ENCODE measurements at places on chromosomes 7 and 10. TPM values are rescaled to one million over a fixed set of nuclear protein-coding genes. Genes with fewer than 3 reads are reported as not detected.
A peak's percentile ranks its signal among the peaks of the same experiment; 100 is the strongest.

- DNase-seq, result no peak
These were observed 222.2 kb downstream of the CDK14 start for GRCh38 chr7:90818341-90818740.

DNA sequence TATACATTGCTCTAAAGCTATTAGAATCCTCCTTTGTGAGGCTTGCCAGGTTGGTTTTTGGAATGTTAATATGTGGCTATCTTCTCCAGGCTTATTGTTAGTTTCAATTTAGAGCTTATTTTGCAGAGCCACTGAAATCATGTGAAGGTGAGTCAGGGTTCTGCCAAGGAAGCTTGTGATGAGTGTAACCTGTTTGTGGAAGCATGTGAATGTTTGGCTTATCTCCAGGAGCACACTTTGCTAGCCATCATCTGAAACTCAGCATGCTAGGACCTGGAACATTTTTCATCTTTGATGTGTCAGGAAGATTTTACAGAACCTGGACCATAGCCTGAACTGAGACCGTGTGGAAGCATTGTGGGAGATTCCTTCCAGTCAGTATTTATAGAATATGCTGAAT, 197.3 kb downstream of the PPP1R9A start:
- DNase-seq, result peak; percentile 34

- no peak for DNase-seq
These were observed 357.5 kb downstream of the DNAJB6 start for GRCh38 chr7:157694376-157694665.

DNA sequence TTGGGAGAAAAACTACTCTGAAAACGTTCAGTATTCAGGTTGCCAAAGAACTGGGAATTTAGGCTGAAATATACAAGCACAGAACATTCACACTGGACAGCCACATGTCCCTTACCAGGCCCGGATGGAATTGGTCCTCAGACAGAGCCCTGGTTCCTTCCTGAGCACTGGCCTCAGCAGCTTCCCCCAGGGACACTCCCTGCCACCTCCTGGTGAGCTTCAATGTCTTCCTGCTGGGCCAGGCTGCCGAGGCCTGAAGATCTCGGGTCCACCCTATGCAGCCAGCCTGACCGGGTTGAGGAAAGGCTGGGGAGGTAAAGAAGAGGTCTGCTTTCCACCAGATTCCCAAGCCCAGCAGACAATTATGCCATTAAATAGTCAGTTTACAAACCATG, 24.8 kb downstream of the LEP start:
- no peak for DNase-seq

GRCh38 chr10:14328881-14329672, 1.6 kb downstream of the FRMD4A start:
- DNase-seq, result no peak

DNA sequence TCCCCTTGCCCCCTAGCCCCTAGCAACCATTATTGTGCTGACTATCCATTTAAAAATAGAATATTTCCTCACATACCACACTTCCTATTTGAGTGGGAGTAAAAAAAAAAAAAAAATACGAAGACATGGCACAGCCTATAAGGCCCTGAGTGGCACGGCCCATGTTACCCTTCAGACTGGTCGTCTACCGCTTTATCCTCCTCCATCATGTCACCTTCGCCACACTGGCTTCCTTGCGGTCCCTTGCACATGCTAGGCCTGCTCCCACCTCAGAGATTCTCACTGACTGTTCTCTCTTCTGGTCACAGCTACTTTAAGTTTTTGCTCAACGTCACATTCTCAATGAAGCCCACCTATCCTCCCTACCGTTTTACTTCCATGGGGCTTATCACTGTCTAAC, 130.3 kb downstream of the ATE1 start:
- no peak for DNase-seq

DNA sequence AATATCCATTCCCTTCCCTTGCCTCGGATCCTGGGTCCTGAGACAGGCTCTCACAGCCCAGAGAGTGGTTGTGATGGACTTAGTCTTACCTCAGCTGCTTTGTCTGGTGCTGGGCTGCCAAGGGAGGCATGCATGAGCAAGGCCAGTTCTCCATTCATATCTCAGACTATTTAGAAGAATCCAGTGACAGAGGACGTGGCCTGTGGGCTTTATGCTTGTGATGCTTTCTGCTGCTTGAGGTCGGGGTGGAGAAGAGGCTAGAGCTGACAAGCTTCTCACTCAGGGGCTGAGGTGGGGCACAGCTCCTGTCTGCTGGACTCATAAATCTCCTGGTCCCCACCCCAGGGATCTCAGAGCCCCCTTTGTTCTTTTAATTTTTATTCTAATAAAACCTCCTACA, 66.8 kb downstream of the DNAJC12 start:
- no peak for DNase-seq

DNA sequence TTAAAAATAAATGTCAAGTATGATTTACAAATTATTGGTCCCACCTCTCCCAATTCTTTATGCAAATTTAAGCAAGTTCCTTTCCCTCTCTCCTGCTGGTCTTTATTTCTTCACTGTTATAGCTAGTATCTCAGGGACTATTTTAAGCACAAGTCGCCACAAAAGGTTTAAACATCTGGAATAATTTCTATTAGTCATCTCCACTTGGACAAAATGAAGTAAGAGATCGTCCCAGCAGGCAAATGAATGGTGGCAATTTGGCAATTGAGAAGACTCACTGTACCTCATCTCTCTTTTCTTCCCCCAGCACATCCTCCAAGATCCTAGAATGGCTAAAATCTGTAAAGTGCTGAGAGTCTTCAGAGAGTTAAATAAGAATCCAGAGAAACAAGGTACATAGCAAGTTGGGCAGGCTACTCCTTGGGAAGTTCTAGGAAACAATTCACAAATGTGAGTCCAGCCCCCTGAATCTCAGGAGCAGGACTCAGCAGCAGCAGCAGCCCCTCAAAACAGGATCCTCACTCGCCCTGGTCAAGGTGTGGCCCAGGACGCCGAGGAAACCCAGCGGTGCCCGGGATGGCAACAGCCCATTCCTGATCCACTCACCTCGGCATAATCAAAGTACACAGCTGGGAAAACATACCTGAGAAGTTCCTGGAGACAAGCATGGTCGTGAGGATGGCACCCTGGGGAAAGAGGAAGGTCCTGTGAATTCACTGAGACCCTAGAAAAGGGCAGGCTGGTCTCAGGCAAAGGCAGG, 30.3 kb upstream of the NDST2 start:
- no peak for DNase-seq

DNA sequence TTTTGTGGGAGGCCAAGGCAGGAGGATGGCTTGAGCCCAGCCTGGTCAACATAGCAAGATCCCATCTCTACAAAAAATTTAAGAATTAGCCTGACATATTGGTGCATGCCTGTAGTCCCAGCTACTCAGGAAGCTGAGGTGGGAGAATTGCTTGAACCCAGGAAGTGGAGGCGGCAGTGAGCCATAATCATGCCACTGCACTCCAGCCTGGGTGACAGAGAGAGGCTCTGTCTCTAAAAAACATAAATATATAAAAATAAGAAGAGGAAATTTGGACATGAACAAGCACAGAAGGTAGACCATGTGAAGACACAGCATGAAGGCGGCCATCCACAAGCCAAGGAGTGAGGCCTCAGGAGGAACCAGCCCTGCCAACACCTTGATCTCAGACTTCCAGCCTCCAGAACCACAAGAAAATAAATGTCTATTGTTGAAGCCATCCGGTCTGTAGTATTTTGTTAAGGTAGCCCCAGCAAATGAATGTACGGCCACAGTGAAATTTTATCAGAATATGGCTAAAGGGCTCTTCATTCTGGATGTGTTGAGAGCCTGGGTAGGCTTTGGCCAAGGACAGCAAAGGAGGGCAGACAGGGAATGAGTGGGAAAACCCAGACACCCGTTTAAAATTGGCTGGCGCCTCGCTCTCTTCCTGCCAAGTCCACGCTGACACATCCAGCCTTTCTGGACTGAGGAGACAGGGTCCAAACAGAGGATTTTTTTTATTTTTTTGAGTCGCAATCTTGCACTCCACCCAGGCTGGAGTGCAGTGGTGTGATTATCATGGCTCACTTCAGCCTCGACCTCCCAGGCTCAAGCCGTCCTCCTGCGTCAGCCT, 12.9 kb upstream of the GRID2IP start:
- DNase-seq, result no peak

GRCh38 chr10:90652519-90652918, 205.3 kb downstream of the HTR7 start:
- DNase-seq, result no peak

- no peak for DNase-seq
These were observed 84.5 kb downstream of the CUX1 start for GRCh38 chr7:101901661-101902491.

GRCh38 chr7:23894892-23895569, 185.0 kb downstream of the STK31 start:
- DNase-seq, result no peak

DNA sequence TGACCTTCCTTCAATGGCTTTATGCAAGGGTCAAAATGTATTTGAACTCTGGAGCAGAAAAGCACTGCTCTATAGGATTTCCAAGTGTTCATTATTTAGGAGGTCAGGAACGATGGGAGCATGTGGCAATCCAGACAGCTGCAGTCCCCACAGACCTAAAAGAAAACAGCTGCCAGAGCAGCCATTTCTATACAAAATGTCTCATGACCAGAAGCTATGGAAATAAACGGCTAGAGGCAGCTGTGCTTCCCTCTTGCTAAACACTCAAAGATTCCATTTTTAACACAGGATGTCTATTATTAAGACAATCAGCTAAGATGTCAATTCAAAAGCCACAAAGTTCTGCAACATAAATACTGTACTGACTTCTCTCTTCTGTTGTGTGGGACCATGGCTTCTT, 879.1 kb upstream of the C7orf33 start:
- DNase-seq, result no peak

DNA sequence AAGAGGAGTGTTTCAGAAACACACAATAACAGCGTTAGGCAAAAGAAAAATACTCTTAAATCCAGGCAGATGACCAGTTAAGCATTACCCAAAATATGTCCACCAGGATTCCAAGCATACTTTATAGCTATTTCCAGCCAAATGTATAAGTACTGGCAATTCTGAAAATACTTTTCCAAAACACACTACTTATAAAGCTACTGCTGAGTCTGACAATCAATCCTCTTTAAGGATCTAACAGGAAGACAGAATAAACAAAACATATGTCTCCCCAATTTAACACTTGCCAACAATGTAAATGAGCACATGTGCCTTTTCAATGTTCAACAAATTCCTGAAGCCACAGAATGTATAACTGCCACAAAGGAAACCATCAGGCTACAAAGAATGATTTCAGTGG, 370.9 kb downstream of the SORCS1 start:
- DNase-seq, result no peak

- no peak for DNase-seq
These were observed 397.0 kb downstream of the LRMDA start for GRCh38 chr10:75828413-75828812.

DNA sequence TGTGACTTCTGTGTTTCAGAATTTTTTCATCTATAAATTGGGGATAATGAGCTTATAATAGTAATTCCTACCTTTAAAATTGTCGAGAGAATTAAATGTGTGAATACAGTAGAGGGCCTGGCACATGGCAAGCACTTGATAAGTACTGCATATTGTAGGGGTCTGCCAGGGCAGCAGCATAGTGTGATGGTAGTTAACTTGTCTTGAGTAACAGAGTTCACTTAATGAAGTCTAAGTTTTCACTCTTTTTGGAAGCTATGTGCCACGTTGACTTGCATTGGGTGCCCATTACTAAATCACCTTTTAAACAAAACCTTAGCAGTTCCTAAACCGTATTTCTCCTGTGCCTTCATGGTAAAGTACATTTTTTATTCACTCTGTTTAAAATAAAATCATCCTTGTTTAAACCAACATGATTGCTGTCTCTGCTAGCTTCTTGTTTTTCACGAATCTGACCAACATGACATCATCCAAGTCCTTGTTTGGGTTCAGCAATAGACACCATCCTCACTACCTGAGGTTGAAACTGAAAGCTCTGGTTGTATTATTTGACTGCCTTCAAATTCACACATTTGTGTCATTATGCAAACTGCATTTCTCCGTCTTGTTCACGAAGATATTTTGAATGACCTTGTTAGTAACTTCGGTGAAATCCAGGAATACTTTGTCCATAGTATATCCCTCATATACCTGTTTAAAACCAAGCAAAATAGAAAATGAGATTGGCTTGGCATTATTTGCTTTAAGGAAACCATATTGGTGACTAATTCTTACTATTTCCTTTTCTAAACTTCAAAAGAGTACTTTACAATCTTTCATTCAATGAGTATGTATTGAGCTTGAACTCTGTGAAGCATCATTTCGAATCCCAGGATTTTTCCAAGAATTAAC, 340.2 kb downstream of the SUGCT start:
- DNase-seq, result no peak

GRCh38 chr10:74511051-74511450, 315.3 kb upstream of the KAT6B start:
- DNase-seq, result no peak

- DNase-seq, result no peak
These were observed 113.2 kb upstream of the MYO3A start for GRCh38 chr10:25820874-25821273.

DNA sequence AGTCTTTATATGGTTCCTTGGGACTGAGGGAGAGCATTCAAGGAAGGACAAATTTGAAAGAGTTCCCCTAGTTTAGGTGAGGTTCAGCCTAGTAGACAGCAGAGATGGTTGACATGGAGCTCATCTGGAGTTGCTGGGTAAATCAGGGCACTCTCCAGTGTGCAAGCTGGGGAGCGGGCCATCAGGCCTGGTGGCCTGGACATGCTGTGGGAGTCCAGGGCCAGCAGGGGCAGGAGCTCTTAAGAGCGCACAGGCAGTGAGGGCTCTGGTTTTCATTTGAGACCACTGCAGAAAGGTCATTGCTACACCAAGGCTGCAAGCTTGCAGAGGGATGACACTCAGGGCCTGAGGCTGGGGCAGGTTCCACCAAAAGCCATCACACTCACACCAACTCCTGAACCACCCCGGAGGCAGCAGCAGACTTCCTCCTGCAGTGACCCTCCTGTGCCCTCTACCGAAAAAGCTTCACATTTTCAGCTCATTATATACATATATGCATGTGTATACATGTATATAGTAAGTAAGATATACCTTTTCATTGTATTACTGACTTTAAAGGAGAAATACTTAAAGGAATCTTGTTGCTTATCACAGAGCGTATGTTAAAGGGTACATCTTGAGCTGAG, 39.5 kb downstream of the STEAP1B start:
- DNase-seq, result no peak

GRCh38 chr10:101724446-101724845, 29.5 kb upstream of the FBXW4 start:
- no peak for DNase-seq

- no peak for DNase-seq
These were observed at the start of gene PTN for GRCh38 chr7:137343281-137343841. TSS of gene PTN (minus strand) at chr7:137343733. CDS start at chr7:137254973, 88,760 bp downstream.

DNA sequence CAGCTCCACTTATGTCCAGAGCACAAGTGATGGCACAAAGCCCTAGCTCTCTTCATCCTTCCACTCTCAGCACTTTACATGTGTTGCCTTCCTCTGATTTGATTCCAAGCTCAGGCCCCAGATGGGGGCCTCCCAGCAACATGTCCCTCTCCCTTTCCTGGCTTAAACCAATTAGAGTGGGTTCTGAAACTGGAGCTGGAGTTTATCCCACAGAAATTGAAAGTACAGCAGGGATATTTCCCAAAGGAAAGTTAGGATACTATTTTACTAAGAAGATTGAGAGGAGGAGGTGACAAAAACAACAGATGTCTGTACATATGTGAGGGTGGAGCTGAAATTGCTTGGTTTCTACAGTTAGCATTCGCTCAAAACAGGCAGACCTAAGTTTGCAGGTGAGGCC, 724.6 kb downstream of the AUTS2 start:
- DNase-seq, result no peak

Gene SLC26A3
- 0.30 TPM for polyA plus RNA-seq

Gene PAX4
- polyA plus RNA-seq, result not detected

Gene LRRC61
- 42.2 TPM for polyA plus RNA-seq

Gene CNPY1
- polyA plus RNA-seq, result not detected

Gene HOXA3
- 4.6 TPM for polyA plus RNA-seq

Gene SCRN1
- polyA plus RNA-seq, result 45.5 TPM

Gene CDC14C
- not detected for polyA plus RNA-seq

Gene CCAR1
- polyA plus RNA-seq, result 54.2 TPM
